ENCODE measurements at places on chromosomes 3 and 15.

DNA sequence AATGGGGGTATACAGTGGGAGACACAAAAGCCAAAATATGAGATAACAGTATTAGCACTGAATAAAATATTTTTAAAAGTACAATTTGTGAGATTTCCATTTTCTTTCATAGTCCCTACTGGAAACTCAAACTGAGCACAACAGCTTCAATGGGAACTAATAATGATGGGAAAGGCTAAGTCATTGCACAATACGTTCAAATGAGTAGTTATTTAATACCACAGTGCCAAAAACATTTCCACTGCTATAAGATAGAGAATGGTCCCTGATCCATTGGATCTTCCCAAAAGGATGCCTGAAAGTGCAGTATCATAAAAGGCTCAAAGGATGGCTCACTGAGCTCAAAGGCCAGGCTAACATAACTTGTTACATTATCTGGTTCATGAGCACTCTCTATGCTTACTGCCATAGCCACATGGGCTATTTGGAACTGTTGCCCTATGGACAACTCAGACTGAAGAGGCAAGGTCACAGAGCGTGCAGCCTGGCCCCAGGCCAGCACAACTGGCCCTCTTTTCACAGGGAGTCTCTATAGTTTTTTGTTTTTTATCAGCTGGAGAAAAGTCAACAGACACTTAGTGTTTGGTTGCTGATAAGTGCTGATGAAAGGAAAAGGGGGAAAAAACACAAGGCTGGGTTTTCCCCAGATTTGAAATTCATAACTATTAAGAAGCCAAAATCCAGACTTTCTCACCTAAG is 54.1 kb upstream of the PPIB start:
- no peak for DNase-seq

DNA sequence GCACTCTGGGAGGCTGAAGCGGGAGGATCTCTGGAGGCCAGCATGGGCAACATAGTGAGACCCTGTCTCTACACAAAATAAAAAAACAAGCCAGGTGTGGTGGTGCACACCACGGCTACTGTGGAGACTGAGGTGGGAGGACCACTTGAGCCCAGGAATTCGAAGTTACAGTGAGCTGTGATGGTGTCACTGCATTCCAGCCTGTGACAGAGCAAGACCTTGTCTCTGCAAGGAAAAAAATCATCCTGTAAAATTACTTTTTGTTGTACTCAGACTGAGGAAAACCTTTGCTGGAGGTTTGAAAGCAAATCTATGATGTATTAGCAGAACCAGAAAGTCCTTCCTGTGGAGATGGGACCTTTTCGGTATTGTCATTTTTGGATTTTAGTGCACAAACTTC is 63.3 kb downstream of the ATP1B3 start:
- peak; percentile 33 for DNase-seq

DNA sequence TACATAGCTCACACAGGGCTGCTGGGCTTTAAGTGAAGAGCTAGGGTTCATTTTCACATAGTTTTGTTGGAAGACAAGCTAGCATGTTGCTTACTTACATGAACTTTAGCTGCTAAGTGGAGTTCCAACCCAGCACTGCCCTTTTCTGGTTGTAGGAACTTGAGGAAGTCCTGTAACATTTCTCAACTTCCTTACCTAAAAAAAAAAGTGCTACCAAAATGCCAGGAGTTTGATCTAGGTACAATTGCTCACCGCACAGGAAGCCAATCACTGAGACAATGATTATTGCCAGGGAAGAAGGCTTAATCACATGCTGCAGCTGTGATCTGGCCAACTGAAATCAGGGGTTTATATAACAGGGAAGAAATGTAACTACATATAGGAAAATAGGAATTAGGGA is 52.8 kb downstream of the IL12A start:
- no peak for DNase-seq

DNA sequence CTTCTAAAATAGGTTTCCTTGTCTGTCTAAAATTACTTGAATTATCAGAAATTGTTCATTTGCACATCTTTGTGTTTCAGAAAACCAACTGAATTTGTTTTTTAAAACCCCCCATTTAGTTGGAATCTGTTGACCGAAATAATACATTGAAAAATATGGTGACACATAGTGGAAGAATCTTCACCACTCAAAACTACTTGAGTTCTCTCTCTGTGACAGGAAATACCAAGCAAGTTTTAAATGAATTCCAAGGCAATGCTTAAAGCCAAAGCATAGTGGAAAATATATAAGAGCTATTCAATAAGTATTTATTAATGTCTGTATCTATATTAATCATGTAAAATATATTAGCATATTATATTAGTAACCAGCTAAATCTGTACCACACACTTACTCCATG is 224.9 kb upstream of the COL8A1 start:
- DNase-seq = no peak

Data from HCT116 (cell line).